ENCODE measurements at places on chromosomes 7 and 10.

DNA sequence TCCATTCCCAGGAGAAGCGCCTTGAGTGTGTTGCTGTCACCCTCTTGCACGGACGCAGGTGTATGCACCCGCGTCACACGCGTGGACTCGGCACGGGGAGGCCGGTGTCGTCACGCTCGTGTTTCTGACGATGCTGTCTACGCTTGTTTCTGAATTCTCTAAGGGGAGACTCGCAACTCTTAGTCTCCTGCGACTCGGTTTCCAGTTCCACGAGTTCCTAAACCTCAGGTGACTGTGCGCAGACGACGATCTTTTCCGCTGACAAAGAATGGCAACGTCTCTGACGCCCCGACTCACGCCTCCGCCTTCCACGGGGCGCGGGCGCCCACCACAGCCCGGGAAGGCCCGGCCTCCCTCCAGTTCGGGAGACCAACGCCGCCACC, 579 bp downstream of the IDI1 start:
- peak; percentile 57 for DNase-seq

GRCh38 chr10:131697476-131698128, 203.2 kb upstream of the PPP2R2D start:
- no peak for DNase-seq

- DNase-seq = no peak
These were observed 41.8 kb upstream of the TMEM236 start for GRCh38 chr10:17710181-17710580.

- DNase-seq = no peak
These were observed 21.2 kb downstream of the HEPACAM2 start for GRCh38 chr7:93205046-93205445.

DNA sequence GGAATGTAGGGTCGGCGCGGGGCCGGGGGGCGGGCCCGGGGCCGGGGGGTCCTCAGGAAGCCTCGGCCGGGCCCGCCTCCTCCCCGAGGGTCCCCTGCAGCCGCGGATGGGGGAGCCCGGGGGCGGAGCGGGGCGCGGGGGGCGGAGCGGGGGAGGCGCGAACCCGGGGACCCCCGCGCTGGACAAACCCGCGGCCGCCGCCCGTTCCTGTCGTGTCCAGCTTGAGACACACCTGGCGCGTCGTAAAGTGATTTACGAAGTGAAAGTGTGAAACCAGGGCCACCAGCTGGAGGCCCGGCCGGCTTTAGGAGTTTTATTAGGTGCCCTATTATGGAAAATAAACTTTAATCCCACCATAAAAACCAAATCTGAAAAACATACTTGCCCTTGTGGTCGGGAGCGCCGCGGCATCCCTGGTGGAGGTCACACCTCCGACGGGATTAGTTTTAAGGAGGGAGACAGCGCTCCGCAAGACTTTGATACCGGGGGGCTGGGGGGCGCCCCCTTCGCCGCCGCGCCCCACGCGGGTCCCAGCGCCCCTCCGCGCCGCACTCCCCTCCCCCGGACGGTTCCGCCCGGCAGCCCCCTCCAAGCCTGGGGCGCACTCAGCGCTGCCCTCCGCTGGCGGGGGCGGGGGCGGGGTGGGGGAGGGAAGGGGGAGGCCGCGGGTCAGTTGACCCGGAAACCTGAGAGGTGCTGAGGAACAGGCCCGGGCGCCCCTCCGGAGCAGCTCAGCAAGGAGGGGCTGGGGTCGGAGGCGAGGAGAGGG, 10.3 kb downstream of the MNX1 start:
- DNase-seq = no peak

DNA sequence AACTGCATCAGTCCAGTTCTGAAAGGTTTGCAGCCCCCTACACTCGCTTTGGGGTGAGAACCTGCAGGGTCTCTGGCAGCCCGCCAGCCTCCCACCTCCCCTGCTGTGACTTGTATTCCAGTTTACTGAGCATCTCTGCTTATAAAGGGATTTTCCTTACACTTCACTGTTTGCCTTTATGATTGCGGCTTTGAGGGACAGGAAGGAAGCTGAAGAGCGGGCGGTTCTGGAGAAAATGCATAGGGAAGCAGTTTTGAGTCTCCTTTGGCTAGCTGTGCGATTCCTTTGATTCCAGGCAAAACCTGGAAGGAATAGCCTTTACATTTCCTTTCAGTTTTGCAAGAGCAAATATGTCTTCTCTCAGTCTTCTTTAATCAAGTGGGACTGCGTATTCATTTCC, 65.0 kb upstream of the TRIM8 start:
- peak; percentile 25 for DNase-seq

DNA sequence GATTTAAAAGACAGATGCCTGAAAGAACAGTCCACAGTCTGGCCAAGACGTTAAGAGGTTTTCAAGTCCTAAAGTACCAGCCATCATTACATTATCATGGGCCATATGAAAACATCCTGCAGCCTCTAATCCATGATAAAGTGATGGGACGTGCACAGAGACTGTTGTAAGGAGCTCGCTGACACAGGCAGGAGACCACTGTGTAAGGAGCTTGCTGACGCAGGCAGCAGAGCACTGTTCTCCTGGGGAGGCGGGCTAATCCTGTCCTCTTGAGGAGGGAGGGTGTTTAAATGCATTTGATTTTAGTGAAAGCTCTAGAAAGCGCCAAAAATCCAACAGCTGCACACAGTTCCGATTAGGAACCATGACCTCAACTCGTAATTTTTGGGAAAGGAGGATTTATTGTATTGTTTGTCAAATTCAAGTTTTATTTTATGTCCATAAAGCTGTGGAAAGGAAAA, 16.9 kb downstream of the SVIL start:
- DNase-seq = no peak

GRCh38 chr7:157248659-157249058, 88.1 kb upstream of the DNAJB6 start:
- DNase-seq = no peak

DNA sequence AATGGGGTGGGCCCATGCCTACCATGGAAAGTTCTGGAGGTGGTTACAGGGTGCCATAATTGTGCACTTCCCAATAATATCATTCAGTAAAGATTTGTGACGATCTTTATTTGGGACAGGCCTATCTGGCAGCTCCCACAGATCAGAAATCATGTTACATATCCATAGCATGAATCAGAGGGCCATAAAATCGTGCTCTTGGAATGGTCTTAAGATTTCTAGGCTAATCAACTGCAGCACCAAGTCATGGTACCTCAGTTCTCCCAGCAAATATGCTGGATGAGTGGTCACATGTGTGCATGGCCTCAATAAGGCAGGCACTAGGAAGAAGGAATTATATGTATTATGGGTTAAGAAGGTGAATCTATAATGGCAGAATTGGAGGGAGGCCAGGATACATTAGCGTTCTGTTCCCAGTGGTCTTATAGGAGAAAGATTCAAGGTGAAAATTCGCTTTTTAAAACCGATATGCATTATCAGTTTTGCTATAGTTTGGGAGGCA, 134.7 kb downstream of the NRP1 start:
- peak; percentile 35 for DNase-seq

GRCh38 chr7:131328377-131329175, 900 bp downstream of the MKLN1 start:
- peak; percentile 41 for DNase-seq

DNA sequence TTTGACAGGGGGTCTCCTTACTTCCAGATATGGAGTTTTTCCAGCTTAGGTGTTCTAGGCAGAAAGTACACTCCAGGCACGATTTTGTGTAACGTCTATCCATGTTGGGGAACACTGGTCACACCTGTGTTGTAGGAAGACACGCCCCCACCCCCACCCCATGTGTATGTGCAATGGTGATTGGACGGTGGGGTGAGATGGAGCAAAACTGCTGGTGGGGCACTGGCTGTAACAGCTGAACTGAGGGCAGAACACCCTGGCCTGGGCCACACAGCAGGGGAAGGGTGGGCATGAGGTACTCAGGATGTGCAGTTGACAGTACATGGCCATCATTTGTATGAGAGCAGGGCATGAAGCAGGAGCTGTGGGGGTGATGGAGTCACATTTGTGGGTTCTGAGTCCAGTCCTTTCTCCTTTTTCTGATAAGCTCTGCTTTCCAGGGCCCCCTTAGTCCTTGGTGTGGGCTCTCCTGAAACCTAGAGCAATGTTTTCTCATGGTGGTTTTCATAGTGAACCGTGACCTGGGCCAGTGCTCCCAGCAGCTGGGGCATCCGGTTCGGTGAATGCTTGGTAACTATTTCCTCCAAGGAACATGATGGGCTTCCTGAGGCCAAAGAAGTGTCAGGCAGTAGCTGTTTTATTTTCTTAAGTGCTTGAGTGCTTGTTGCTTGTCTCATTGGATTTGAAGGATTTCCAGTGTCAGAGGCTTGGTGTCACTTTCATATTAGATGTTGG, 63.4 kb upstream of the AQP1 start:
- no peak for DNase-seq

- DNase-seq = no peak
These were observed 44.8 kb downstream of the FOXL3 start for GRCh38 chr7:334618-335357.

DNA sequence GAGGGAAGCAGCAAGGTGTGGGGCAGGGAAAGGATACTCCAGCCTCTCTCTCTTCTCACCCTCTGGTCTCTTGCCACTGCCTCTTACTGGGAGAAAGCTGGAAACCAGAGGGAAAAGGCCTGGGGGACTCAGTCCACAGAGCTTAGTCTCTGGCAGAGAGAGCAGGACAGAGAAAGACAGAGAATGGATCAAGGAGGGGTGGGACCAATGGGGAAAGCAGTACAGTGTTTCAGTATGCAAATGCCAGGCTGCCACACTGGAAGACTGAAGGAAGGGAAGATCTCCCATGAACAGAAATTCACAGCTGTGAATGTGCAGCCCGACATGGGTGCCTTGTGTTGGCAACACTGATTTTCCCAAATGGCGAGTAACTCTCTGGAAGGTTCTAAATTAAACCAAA, 40.4 kb downstream of the CREB5 start:
- no peak for DNase-seq

DNA sequence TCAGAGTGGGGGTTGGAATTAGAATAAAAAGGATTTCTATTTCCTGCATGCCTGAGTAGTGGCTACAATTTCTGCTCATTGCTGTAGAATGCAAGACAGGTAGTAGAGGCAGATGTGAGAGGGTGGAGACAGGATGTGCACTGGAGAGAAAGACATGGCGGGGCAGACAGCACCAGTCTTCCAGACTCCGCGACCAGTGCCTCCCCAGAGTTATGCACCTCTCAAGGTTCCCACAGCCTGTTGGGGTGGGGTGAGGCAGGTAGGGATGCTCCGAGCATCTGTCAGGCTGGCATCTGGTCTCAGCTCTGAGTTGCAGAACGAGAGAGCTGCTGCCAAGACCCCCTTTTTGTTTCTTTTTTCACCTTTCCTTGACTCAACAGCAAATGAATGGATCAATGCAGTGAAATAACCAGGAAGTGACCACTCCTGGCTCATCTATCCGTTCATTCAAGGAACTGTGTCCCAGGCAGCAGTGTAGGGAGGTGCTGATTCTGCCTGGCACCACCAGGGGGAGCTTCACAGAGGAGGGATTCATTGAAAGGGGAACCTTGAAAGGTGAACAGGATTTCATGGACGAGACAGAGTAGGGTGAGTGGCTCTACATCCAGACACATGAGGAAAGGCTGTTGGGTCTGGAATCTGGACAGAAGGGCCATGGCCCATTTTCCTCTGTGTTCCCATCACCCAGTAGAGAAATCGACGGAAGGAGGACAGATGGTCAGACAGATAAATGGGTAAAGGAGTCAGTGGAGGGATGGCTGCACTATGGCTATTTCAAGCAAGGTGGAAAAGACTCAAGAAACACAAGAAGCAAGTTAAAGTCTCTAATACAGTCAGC, 17.2 kb upstream of the SLC18A3 start:
- DNase-seq = peak; percentile 43

DNA sequence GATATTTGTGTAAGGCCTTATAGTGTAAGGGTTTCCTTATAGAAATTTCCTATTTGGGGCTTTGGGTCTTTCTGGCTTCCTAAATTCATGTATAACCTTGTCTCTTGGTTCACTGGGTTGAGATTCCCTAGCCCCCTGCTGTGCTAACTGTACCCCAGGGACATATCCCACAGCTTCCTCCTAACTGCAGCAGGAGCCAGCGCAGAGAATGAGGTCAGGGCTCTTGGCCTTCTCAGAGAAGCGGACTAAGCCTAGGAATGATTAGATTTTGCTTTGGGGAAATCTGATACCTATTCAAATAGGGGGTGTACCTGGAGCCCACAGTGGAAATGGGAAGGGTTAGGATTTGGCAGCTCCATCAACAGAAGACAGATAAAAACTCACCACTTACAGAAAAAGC, 138.1 kb upstream of the EFCAB10 start:
- no peak for DNase-seq

- DNase-seq = no peak
These were observed 3.6 kb downstream of the TEX47 start for GRCh38 chr7:88791891-88792290.

GRCh38 chr7:108294595-108294994, 161.6 kb downstream of the NRCAM start:
- DNase-seq = no peak

- peak; percentile 37 for DNase-seq
These were observed 224.9 kb upstream of the TMEM229A start for GRCh38 chr7:124257638-124258308.

DNA sequence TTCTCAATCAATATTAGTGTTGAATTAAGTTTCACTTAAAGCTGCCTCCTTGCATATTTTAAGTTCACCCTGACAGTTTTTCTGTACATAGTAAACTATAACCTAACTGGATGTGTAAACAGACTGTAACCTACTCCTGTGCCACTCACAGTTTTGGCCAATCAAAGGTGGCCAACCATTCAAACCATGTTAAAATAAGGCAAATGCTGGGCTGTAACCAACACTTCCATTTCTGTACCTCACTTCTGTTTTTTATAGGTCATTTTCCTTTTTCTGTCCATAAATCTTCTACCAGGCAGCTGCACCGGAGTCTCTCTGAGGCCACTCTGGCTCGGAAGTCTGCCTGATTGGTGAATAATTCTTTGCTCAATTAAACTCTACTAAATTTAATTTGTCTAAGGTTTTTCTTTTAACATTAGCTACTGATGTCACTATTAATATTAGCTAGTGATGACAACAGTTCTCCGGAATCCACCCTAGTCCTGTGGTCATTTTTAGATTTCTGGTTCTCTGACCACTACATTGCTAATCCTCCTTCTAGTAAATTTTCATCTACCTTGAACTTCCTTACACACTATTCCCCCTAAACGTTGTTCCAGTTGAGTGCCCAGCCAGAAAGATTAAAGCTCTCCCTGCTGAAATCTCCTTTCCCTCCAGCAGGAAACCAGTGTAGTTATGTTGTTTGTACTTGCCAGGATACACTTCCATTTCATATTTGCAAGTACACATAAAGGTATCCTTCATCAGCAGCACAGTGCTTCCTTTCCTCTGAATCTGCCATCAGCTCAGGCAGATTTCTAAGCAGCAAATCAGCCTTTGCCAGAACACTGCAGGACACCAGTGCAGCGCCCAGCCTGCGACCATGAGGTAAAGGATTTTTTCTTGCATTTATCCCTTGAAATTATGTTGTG, 18.6 kb upstream of the IFIT2 start:
- peak; percentile 64 for DNase-seq

- DNase-seq = no peak
These were observed 213.6 kb upstream of the FZD1 start for GRCh38 chr7:91050677-91051076.

DNA sequence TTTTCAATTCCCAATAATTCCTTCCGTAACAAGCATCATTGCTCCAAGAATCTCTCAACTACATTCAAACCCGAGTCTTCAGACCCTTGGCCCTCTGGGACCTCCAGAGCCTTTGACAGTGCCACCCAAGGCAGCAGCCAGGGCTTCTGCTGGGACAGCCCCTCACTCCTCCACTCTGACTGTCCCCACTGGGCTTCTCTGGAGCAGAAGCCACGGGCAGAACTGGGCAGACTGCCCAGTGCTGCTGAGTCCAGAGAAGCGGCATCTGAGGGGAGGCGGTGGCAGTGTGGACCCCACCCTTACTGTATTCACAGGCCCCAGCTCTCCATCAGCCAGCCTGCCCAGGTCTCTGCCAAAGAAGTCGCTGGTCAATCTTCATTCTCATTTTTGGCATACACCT, 8.8 kb downstream of the CYREN start:
- no peak for DNase-seq

- DNase-seq = no peak
These were observed 33.5 kb downstream of the CAMK2B start for GRCh38 chr7:44291733-44292419.

Measured in IMR-90 (cell line).